H1 (cell line): ENCODE measurements at places on chromosomes 12 and 14. TPM values are rescaled to one million over a fixed set of nuclear protein-coding genes. Genes with fewer than 3 reads are reported as not detected.
A peak's percentile ranks its signal among the peaks of the same experiment; 100 is the strongest.

GRCh38 chr14:102325791-102326345 lies 6.3 kb downstream of the ZNF839 start:
- DNase-seq: no peak
- no peaks in the 10 kb centered on the region for H3K4me1 ChIP-seq
- H3K36me3 ChIP-seq: peaks cover 3% of the 10 kb centered on the region; the same call in 1 of the 2 replicates
- H3K27me3 ChIP-seq: no peaks in the 10 kb centered on the region
- no peak overlapping the region for H3K27ac ChIP-seq

GRCh38 chr12:24615967-24616411 lies 332.9 kb downstream of the BCAT1 start:
- H3K27ac ChIP-seq: no peak overlapping the region
- no peak overlapping the region for H3K4me3 ChIP-seq
- no peaks in the 10 kb centered on the region for H3K4me1 ChIP-seq
- DNase-seq: no peak
- H3K27me3 ChIP-seq: no peaks in the 10 kb centered on the region
- no peaks in the 10 kb centered on the region for H3K36me3 ChIP-seq

DNA sequence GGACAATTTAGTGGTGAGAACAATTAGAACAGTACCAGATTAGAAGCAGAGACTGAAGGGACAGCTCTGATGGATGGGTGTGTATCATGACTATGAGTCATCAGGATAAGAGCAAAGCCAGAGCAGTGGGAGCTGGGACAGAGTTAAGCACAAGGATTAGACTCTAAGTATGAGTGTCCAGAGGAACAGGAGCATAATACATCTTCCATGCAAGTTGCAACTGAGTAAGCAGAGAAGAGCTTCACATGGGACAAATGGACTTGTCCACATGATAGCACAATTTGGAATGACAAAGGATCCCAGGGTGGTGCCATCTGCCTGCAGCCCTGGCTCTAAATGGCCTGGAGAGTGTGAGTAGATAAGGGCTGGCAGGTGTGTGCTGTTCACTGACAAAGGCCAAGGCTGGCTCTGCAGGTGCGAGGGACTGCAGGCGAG lies 226.4 kb upstream of the CAND1 start:
- no peak for DNase-seq
- no peaks in the 10 kb centered on the region for H3K36me3 ChIP-seq
- H3K4me3 ChIP-seq: no peak overlapping the region
- no peaks in the 10 kb centered on the region for H3K27me3 ChIP-seq
- peaks cover 15% of the 10 kb centered on the region for H3K4me1 ChIP-seq

DNA sequence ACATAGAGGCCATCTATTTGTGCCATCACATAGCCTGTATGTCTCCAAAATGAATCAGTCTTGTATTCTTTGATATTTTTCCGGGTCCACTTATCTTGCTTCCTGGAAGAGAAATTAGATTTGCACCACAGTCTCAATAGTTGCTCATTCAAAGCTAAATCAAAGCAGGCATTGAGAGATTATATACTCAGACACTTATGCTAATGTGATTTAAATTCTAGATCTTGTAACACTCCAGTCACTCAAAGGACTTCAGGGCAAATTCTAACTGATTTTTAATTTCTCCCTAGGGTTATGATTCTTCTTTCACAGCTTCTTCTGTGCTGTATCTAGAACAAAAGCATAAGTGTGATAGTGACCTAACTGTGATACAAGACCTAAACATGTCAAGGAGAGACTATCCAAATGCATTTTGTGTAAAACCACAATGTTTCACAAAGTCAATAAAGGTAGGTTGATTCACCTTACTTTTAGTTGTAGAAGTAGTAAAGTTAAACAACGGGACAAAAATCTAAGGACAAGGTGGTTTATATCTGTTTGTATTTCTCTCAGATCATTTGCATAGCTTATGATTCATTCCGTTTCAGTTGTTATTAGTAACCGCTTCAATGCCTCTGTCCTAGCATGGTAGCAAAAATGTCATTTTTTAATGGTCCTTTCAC lies 26.8 kb downstream of the PLBD1 start:
- no peaks in the 10 kb centered on the region for H3K4me1 ChIP-seq
- H3K36me3 ChIP-seq: no peaks in the 10 kb centered on the region
- DNase-seq: no peak
- H3K27ac ChIP-seq: no peak overlapping the region

Gene HVCN1
- 5.6 and 5.8 TPM in 2 replicates for total RNA-seq

- no peaks in the 10 kb centered on the region for H3K27me3 ChIP-seq
- no peak overlapping the region for H3K4me3 ChIP-seq
- no peak for DNase-seq
- H3K27ac ChIP-seq: no peak overlapping the region
- H3K4me1 ChIP-seq: no peaks in the 10 kb centered on the region
- no peaks in the 10 kb centered on the region for H3K36me3 ChIP-seq
Measured at GRCh38 chr12:131209082-131210070, 255.7 kb downstream of the ADGRD1 start.

DNA sequence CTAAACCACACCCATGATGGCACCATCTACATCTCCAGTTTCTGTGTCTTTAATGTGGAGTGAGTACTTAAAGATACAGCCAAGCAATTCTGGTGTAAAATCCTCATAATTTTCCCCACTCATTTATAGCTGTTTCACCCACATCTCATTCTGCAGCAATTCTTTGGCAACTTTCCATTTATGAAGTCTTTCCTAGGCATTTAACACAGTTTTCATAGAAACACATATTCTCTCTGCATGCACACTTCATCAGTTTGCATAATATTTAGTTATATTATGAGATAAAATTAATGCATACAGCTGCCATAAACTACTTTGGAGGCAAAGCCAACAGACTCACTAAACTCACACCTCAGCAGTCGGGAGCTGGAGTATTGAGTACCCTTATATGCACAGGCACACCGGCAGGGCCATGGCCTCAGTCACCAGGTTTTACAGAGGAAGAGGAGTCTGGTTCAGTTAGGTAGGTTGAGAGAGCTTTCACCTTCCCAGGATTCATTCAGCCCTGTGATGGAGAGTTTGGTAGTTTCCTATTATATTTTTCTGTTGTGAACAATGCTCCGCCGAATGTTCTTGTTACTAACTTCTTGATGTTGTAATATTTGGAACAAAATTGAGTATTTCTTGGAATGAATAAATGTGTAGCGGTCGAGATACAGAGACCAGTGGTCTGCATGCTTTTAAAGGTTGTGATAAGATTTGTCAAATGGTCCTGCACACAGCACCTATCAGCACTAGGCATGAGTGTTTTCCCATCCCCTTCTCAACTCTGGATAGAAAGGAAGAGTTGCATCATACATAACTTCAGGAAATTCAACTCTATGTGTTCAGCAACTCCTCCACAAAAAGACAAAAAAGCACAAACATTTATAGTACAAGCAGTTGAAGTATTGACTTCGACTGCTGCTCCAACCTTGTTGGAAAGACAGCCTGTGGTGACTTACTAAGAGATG lies 123.5 kb downstream of the TTC8 start:
- no peak overlapping the region for H3K4me3 ChIP-seq
- no peaks in the 10 kb centered on the region for H3K4me1 ChIP-seq
- no peaks in the 10 kb centered on the region for H3K27me3 ChIP-seq
- no peak overlapping the region for H3K27ac ChIP-seq
- no peaks in the 10 kb centered on the region for H3K36me3 ChIP-seq
- DNase-seq: no peak

DNA sequence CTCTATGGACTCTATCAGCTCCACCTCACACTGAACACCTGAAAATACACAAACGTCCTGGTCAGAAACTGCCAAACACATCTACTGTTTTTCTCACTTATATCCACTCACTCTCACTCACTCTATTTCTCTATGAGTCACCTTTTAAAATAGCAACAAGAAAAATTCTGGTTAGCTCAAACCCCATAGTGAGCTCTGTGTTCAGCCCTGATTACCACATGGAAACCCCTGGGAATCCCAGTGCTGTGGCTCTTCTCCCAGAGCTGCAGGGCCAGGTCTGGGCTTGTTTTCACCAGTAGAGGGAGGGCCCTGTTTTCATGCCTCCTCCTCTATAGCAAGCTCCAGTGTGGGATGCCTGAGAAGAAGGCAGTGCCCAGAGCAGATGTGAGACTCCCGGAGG lies 1126.1 kb downstream of the TMEM121 start:
- H3K4me3 ChIP-seq: no peak overlapping the region
- H3K27ac ChIP-seq: no peak overlapping the region
- H3K4me1 ChIP-seq: no peaks in the 10 kb centered on the region
- no peaks in the 10 kb centered on the region for H3K36me3 ChIP-seq
- DNase-seq: no peak

- DNase-seq: no peak
- H3K4me3 ChIP-seq: peak overlapping the region; percentile 31; the same call in 1 of the 2 replicates
- peak overlapping the region; percentile 39; the same call in 1 of the 2 replicates for H3K27ac ChIP-seq
- no peaks in the 10 kb centered on the region for H3K36me3 ChIP-seq
Measured at GRCh38 chr12:95611676-95612309, 60.5 kb upstream of the USP44 start.

Gene DPF3
- total RNA-seq: 0.08 and 0.19 TPM in 2 replicates

- no peaks in the 10 kb centered on the region for H3K4me1 ChIP-seq
- no peak overlapping the region for H3K27ac ChIP-seq
- no peaks in the 10 kb centered on the region for H3K27me3 ChIP-seq
- peak; percentile 77 for DNase-seq
Measured at GRCh38 chr12:68223067-68223747, 2.4 kb downstream of the IL26 start.

GRCh38 chr14:103788086-103788485 lies 59.3 kb downstream of the PPP1R13B start:
- no peaks in the 10 kb centered on the region for H3K27me3 ChIP-seq
- no peaks in the 10 kb centered on the region for H3K4me1 ChIP-seq
- H3K4me3 ChIP-seq: no peak overlapping the region

- H3K4me3 ChIP-seq: no peak overlapping the region
- H3K27me3 ChIP-seq: no peaks in the 10 kb centered on the region
- no peak for DNase-seq
- no peaks in the 10 kb centered on the region for H3K4me1 ChIP-seq
- no peaks in the 10 kb centered on the region for H3K36me3 ChIP-seq
Measured at GRCh38 chr12:116644806-116645205, 85.6 kb downstream of the MAP1LC3B2 start.

DNA sequence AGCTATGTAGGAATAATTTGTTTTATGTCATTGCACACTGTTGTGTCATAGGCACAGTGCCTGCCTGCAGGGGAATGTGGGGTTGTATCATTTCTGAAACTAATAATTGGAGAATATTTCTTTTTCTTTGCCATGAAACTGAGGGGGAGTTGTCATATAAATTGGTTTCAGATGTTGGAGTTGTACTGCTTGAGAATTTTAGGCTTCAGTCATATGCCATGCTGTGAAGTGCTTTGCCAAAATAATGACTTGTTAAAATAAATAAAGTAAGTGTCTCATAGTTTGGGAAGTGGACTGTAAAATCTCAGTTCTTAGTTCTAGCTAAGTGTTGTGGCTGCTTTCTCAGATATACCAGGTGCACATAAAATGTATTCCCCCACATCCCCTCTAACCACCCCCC lies 116.8 kb downstream of the DAAM1 start:
- DNase-seq: no peak
- no peaks in the 10 kb centered on the region for H3K36me3 ChIP-seq
- no peak overlapping the region for H3K4me3 ChIP-seq
- no peaks in the 10 kb centered on the region for H3K4me1 ChIP-seq
- no peak overlapping the region for H3K27ac ChIP-seq

- H3K27me3 ChIP-seq: peaks cover 10% of the 10 kb centered on the region
- peaks cover 6% of the 10 kb centered on the region; the same call in 1 of the 2 replicates for H3K4me1 ChIP-seq
- no peaks in the 10 kb centered on the region for H3K36me3 ChIP-seq
Measured at GRCh38 chr12:109307051-109307450, 2.0 kb downstream of the FOXN4 start.

DNA sequence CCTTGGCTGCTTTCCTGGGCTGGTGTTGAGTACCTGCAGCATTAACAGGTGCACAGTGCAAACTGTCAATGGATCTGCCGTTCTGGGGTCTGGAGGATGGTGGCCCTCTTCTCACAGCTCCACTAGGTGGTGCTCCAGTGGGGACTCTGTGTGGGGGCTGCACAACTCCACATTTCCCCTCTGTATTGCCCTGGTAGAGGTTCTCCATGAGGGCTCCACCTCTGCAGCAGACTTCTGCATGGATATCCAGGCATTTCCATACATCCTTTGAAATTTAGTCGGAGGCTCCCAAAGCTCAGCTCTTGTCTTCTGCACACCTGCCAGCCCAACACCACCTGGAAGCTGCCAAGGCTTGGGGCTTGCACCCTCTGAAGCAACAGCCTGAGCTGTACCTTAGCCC lies 198.6 kb downstream of the GXYLT1 start:
- H3K36me3 ChIP-seq: no peaks in the 10 kb centered on the region
- H3K27ac ChIP-seq: no peak overlapping the region
- no peaks in the 10 kb centered on the region for H3K27me3 ChIP-seq
- no peak for DNase-seq
- H3K4me1 ChIP-seq: no peaks in the 10 kb centered on the region

- no peak overlapping the region for H3K4me3 ChIP-seq
- DNase-seq: no peak
- peaks cover 5% of the 10 kb centered on the region for H3K4me1 ChIP-seq
- H3K27ac ChIP-seq: no peak overlapping the region
- no peaks in the 10 kb centered on the region for H3K27me3 ChIP-seq
Measured at GRCh38 chr14:69351911-69352310, 46.2 kb downstream of the ERH start.

Gene P2RX4
- 7.1 and 9.5 TPM in 2 replicates for total RNA-seq

DNA sequence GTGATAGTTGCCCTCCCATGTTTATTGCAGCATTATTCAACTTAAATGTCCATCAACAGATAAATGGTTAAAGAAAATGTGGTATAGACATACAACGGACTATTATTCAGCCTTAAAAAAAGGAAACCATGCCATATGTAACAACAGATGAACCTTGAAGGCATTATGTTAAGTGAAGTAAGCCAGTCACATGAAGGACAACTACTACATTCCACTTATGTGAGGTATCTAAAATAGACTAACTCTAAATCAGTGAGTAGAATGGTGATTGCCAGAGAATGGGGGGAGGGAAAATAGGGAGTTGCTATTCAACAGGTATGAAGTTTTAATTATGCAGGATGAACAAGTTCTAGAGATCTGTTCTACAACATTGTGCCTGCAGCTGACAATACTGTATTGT lies 10.1 kb downstream of the PCNX4 start:
- H3K27me3 ChIP-seq: no peaks in the 10 kb centered on the region
- peaks cover 4% of the 10 kb centered on the region; the same call in 1 of the 2 replicates for H3K36me3 ChIP-seq

GRCh38 chr12:111643427-111643826 lies 42.3 kb downstream of the BRAP start:
- DNase-seq: no peak
- H3K4me3 ChIP-seq: no peak overlapping the region
- H3K27ac ChIP-seq: no peak overlapping the region
- no peaks in the 10 kb centered on the region for H3K27me3 ChIP-seq
- no peaks in the 10 kb centered on the region for H3K4me1 ChIP-seq

Gene LHX5
- 0.47 and 0.63 TPM in 2 replicates for total RNA-seq

Gene OLR1
- total RNA-seq: not detected in 2 replicates

GRCh38 chr12:153080-153746 lies 60.7 kb downstream of the SLC6A12 start:
- no peaks in the 10 kb centered on the region for H3K36me3 ChIP-seq
- H3K4me1 ChIP-seq: peaks cover 2% of the 10 kb centered on the region
- H3K4me3 ChIP-seq: no peak overlapping the region
- no peak overlapping the region for H3K27ac ChIP-seq
- H3K27me3 ChIP-seq: no peaks in the 10 kb centered on the region

DNA sequence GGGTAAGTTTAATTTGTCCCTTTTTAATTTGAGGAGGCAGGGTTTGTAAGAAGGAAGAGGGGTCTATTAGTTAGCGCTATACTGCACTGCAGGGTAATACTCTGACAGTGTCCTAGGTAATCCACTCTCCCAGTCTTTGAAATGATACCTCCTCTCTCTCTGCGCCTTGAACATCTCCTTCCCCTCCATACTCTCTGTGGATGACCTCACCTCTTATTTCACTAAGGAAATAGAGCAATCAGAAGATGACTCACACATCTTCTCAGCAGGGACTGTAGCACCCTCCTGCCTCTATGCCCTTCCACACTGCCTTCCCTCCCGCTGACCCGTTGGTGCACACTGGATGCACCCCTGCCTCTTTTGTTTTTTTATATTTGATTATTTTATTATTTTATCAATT lies 94.2 kb downstream of the GRIP1 start:
- no peaks in the 10 kb centered on the region for H3K4me1 ChIP-seq
- no peaks in the 10 kb centered on the region for H3K36me3 ChIP-seq
- H3K27me3 ChIP-seq: no peaks in the 10 kb centered on the region
- no peak overlapping the region for H3K27ac ChIP-seq

Gene NTS
- 32.6 and 36.6 TPM in 2 replicates for total RNA-seq
